H4 (cell line): ENCODE measurements at places on chromosomes 2 and 18.

- no peak for DNase-seq
These were observed 28.2 kb upstream of the TNP1 start for GRCh38 chr2:216888081-216888480.

DNA sequence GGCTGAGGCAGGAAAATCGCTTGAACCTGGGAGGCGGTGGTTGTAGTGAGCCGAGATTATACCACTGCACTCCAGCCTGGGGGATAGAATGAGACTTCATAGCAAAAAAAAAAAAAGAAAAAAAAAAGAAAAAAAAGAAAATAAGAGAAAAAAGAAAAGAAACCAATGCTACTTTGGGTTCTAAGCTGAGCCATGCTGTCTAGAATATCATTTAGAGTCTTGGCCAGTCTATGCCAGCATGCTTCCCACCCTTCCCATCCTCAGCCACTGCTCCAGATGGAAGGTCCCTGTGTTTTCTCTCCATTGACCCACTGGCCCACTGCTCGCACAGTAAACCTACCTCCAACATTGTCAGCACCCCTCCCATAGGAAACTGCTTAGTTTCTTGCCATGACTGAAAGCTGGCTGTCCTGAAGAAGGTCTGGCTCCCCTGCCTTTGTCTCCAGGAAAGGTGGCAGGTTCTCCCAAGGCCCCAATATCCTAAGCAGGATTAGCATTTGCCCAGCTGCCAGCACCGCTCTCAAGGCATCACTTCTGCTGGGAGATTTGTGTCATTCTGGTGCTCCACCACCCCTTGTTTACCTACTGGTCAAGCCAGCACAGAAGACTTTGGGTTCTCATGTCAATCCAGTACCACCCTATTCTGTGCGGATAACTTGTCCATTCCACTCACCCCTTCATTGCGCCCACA, 47.3 kb upstream of the PAPOLG start:
- no peak for DNase-seq

DNA sequence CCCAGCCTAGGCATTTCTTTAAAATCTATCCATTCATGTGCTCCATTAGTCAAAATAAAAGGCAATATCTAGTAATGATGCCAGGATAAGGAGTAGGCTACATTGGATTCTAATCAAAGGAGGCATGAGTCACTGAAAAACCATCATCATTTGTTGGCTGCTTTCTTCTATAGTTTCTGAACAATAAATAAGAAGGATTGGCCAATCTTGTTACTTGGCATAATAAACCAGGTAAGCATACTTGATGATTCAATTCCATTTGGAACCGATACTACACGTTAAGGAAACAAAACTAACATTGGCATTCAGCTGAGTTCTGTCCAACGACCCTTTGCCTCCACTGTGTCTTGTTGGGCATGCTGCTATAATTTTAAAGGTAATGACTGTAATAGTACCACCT, 27.2 kb downstream of the ATP8B1 start:
- no peak for DNase-seq

- DNase-seq = no peak
These were observed 195.7 kb upstream of the GALNT5 start for GRCh38 chr2:157061799-157062198.

GRCh38 chr2:66431846-66432587, 2.9 kb upstream of the MEIS1 start:
- no peak for DNase-seq

DNA sequence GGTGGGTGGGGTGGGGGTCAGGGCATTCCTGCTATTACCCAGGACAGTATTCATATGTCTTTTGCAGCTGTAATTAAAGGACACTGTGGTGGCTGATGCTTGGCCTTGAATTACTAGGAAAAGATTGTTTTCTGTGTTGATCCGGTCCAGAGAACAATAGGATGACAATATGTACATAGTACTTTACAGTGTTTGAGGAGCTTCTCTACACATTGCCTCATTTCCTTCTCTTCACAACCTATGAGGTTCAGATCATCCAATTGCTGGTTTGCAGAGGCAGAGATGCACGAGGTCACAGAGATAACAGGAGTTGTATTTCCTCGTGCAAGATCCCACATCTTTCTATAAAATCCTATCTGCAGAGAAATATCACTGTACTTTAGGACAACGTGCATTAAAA, 119.5 kb downstream of the LIPG start:
- DNase-seq = no peak

DNA sequence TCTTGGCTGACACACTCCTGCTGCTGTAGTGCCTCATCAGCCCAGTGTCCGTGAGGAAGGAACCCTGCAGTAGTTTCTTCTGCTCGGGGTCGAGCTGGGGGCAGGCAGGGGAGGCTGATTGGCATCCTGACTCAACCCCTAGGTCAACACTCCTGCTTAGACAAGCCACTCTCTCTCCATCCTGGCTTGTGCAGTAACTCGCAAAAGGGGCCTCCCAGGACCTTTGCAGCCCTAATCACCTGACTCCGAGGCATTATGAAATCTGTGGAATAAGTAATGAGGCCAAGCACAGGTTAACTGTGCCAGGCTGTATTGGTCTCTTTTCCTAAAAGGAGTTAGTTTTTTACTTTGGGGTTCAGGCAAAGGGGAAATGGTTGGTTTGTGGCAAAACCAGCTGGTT, 92.4 kb upstream of the ACAA2 start:
- no peak for DNase-seq

- peak; percentile 15 for DNase-seq
These were observed 477.2 kb upstream of the LRRTM4 start for GRCh38 chr2:77999376-77999775.

DNA sequence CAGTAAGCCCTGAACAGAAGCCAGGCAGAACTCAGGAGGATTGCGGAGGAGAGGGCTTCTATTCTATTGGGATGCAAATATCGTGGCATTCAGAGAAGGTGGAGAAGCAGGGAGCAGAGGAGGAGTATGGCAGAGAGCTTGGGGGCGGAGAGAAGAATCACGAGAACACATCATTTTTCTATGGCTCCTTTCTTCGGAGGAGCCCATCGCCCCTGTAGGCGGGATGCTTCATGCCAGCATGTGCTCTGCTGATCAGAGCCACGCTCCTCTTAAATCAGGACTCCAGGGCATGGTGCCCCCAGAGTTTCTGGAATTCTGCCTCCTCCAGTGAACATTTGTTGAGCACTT, 71.1 kb downstream of the CIB4 start:
- DNase-seq = no peak

DNA sequence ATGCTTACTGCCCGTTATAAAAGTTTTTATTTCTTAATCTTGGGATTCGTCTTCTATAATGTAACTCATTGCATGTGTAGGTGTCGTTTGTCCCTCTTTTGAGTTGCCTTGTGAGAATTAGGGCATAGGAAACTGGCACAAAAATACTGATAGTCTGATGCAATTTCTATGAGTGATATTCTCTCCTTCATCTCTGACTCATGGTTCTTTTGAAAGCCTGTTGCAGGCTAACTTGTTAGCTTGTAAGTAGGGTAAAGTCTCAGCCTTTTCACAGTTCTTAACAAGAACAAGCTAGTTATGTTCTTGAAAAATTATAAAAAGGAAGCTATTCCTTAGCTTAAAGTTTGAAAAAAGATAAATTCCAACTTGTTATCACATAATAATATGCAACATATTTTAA, 1085.4 kb upstream of the NRXN1 start:
- DNase-seq = peak; percentile 8

DNA sequence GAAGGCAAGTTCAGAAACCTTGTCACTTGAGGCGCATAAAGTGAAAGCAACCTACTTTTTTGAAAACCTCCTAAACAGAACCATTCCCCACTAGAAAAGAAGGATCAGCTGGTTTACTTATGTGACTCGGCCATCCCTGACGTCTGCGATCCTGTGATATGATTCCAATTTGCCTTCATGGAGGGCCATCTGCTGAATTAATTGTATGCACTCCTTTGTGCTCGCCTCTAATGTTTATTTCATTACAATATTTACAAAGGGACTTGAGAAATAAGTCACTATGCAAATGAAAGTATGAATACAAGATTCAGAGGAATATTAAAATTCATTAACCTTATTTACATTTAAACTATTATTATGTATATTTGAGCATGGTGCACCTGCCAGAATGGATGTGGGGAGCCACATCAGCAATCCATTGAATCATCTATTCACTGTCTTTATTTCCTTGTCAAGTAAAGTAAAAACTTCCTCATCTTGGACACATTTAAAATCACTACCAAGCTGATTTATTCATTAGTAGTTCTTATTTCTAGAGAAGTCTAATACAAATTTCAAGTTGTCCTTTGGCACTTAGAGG, 96.5 kb downstream of the RBM43 start:
- DNase-seq = no peak

DNA sequence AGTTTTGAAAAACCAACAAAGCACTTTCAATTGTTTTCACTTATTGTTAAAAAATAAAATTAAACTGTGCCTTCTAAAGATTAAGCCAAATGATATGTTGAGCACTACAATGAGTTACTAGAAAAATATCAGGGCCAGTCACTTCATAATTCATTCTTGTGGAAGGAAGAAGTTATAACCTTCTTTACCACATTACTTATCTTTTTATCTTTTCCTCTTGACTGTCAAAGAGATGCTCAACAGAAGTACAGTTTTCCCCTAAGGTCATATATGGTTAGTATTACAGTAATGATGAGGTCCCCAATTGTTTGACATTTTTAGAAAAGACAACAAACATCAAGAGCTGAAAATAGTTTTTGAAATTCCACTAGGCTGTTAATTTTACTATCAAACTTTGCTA, 9.4 kb downstream of the PELI1 start:
- no peak for DNase-seq

DNA sequence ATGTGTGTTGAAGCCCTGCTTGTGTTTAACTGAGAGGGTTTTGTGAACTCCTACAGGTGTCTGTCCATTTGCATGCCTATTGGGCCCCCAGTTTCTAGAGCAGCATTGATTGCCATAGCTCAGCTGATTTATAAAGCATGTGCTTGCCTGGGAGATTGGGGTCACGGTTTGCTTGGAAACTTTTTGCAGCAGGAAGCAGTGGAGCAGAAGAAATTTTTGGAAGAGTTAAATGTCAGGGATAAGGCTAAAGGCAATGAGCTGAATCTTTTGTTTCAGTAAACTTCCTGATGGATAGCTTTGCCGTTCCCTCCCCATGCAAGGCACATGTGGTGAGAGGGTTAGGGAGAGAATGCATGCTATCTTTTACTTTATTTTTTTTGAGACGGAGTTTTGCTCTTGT, 102.2 kb downstream of the PTPRM start:
- no peak for DNase-seq

DNA sequence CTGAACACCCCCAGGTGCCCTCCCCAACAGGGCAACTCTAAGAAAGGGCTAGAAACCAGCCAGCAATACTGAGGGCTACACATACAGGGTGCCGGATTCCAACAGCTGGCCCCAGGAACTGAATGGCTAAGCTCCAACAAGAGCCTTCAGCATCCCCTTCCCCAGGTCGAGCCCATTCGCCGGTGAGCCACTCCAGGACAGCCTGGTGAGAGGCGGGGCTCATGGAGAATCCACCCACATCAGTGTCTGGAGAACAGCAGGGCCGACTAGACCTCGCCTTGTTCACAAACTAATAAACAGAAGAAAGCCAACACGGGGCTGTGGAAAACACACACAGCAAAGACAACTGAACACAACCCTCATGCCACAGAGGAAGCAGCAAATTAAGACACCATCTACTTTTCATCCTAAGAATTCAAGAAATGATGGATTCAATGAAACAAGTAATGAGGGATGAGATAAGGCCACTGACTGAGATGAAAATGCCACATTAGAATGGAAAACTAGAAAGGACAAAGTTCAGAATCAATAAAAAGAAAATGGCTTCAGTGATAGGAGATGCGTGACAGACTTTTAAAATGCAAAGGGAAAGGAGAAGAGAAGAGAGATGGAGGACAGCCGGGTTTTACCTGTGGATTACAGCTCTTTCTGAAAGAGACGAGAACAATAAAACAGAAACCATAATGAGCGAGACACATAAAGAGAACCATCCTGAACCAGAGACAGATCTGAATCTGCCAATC, 8.2 kb downstream of the PER2 start:
- DNase-seq = no peak

DNA sequence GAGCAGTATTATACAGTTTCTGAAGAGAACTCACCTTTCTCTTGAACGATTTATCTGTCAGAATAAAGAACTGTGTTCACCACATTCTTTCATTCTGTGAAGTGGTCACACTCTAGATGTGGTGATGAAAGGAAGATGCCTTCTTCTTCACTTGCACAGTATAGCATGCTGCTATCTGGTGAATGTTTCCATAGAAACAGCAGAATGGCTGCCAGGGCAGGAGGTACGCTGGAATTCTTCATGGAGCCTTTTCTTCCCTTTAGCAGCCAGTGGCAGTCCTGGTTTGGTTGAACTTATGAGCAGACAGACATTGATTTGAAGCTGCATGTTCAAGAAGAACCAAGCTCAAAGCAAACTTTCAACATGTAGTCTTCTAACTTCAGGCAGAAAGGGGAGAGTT, 1157.9 kb upstream of the LRRTM1 start:
- no peak for DNase-seq

DNA sequence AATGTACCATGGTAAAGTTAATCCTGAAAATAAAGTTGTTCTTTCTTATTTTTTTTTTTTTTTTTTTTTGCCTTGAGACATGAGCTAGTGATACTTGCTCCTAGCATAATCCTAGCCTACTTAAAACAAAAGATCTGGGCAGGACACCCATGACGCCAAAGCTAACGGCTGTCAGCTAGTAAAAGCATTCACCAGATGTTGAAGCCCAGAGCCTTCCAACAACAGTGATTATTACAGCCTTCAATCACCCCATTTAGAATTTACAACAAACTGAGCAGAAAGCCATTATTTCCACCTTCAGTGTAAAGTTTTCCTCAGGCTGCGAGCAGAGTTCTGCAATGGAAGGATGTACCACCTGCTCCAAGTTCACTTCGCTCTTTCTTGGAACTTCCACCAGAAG, 259.5 kb downstream of the SP3 start:
- no peak for DNase-seq

DNA sequence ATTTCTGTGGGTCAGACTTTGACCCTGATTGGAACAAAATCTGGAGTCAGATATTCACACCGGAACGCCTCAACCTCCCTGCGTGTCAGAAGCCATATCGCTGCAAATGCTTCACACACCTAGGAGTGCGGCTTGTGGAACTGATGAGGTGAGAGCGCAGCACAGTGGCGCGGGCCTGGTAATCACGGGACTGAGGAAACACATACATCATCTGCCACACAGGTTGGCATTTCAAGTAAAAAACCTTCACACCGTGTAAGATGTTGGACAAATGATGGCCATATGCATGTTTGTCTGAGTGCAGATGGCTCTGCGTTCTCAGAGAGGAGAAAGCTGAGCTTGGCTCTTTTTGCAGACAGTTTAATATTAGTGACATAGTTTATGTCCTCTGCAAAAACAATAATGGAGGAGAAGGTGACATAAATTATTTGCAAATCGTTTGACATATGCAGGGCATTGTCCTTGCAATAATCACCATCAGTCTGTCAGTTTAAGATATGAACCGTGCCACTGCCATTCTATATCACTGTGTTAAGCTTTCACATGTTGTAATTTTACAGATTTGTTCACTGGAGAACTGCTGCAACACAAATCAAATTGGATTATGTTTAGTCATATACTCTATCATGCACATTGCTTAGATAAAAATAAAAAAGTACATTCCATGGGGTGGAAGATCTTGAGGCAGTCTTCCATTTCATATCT, 101.4 kb downstream of the MTX2 start:
- no peak for DNase-seq
